Astrocyte (in vitro differentiated cells and primary cell): ENCODE measurements at places on chromosomes 1 and 21. TPM values are rescaled to one million over a fixed set of nuclear protein-coding genes. Genes with fewer than 3 reads are reported as not detected.

DNA sequence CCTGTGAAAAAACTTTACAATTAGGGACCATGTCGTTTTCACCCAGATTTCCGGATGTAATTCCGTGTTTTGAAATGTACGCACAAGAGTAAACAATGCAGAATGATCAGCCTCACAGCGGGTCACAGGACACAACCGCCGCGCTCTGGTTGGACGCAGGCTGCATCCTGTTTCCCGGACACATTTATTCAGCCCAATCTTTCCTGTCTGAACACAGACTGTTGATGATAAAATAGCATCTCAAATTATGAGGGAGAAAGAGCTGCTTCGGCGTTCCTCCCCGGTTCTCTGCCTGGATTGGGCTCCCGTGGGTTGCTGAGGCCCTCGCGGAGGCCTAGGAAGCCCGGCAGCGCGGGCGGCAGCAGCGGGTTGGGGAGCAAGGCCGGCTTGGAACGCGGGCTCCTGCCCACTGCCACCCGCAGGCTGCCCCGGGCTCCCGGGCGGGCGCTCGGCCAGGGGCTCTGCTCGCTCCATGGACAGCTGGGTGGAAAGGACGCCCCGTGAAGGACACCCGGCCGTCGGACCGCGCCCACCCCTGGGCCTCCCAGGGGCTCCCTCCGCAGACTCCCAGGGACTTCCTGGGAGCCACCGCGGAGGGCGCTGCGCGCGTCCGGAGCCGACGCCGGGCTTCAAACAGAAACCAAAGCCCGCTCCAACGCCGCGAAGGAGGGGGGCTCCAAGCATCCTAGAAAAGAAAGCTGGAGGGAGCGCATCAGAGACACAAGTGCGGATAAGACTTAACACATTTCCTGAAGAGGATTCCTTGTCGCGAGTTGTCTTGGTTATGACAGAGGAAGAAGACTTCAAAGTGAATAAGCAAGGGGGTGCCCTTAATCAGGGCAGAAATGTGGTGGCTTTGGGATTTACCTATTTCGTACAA lies 122.3 kb downstream of the ESRRG start:
- H3K27ac ChIP-seq: peak overlapping the region; percentile 79
- no peaks in the 10 kb centered on the region for H3K27me3 ChIP-seq
- peak; percentile 66 for DNase-seq
- peak overlapping the region; percentile 75 for H3K4me3 ChIP-seq

The RXRG gene
- 0.29 TPM in 1 of 2 replicates, not detected in the other for total RNA-seq

GRCh38 chr1:232450615-232451014 lies 179.3 kb downstream of the SIPA1L2 start:
- H3K4me1 ChIP-seq: no peaks in the 10 kb centered on the region
- H3K27me3 ChIP-seq: no peaks in the 10 kb centered on the region
- no peak for DNase-seq
- H3K4me3 ChIP-seq: no peak overlapping the region
- H3K27ac ChIP-seq: no peak overlapping the region
- H3K36me3 ChIP-seq: no peaks in the 10 kb centered on the region

The OR2T11 gene
- total RNA-seq: not detected in 2 replicates

- H3K27me3 ChIP-seq: no peaks in the 10 kb centered on the region
- no peaks in the 10 kb centered on the region for H3K4me1 ChIP-seq
- H3K36me3 ChIP-seq: peaks cover 31% of the 10 kb centered on the region
Measured at GRCh38 chr1:229303855-229304254, 32.9 kb downstream of the RAB4A start.

GRCh38 chr1:116950517-116951199 lies 40.9 kb downstream of the PTGFRN start:
- H3K4me1 ChIP-seq: peaks cover 15% of the 10 kb centered on the region

The CTSS gene
- total RNA-seq: 0.31 and 0.61 TPM in 2 replicates

The RRP1B gene
- total RNA-seq: 31.7 and 34.0 TPM in 2 replicates

DNA sequence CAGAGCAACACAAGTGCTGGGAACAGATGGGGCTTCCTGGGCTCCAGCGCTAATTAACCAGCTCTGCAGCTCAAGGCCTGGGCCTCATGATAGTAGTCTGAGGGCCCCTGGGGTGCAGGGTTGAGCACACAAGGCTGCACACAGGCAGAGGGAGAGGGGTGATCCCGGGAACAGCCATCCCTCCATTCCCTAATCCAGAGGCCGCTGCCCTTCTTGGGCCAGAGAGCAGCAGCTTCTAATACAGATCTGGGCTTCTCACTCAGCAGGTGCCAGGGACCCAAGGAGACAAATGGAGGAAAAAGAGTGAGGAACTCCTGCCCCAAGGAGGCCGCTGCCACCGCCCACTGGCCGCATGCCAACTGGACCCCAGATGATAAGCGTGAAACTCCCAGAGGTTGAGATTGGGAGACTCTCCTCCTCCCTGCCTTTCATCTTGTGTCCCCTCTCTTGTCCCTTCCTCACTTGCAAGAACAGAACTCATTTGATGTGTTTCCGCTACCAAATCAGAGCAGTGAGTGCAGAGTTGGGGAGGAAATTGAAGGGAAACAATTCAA lies 58.0 kb upstream of the IFNAR2 start:
- H3K4me3 ChIP-seq: no peak overlapping the region
- no peaks in the 10 kb centered on the region for H3K4me1 ChIP-seq
- DNase-seq: no peak
- no peak overlapping the region for H3K27ac ChIP-seq
- peaks cover 15% of the 10 kb centered on the region for H3K27me3 ChIP-seq
- no peaks in the 10 kb centered on the region for H3K36me3 ChIP-seq

GRCh38 chr1:76186554-76187170 lies 112.1 kb downstream of the ST6GALNAC3 start:
- no peak for DNase-seq
- H3K4me3 ChIP-seq: no peak overlapping the region
- H3K36me3 ChIP-seq: no peaks in the 10 kb centered on the region

- no peaks in the 10 kb centered on the region for H3K4me1 ChIP-seq
- peaks cover 42% of the 10 kb centered on the region for H3K27me3 ChIP-seq
- no peaks in the 10 kb centered on the region for H3K36me3 ChIP-seq
Measured at GRCh38 chr1:46476673-46477072, 13.0 kb upstream of the DMBX1 start.

The HS2ST1 gene
- total RNA-seq: 34.7 and 38.7 TPM in 2 replicates

DNA sequence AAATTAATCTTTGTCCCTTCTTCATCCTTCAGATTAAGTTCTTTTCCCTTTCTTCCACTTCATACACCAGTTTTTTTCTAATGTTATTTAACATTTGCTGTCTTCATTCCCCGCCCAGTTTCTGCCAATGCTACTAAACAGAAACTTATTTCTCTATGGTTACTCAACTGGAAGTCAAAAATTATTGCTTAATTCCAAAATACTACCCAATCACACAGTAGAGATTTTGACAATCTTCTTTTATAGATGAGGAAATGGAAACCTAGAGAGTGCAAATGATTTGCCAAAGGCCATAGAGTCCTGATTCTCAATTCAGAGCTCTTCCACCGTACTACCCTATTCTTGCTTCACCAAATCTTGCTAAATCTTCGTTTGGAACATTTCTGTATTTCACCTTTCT lies 58.1 kb upstream of the SH3GLB1 start:
- no peak for DNase-seq
- no peak overlapping the region for H3K27ac ChIP-seq
- no peak overlapping the region for H3K4me3 ChIP-seq
- H3K4me1 ChIP-seq: no peaks in the 10 kb centered on the region
- H3K27me3 ChIP-seq: no peaks in the 10 kb centered on the region

The AVPR1B gene
- total RNA-seq: not detected in 2 replicates

GRCh38 chr1:162370721-162371120 lies 5.9 kb downstream of the SPATA46 start:
- H3K4me3 ChIP-seq: no peak overlapping the region
- peaks cover 20% of the 10 kb centered on the region for H3K4me1 ChIP-seq
- H3K27ac ChIP-seq: no peak overlapping the region
- H3K27me3 ChIP-seq: no peaks in the 10 kb centered on the region

- H3K27ac ChIP-seq: no peak overlapping the region
- H3K4me3 ChIP-seq: no peak overlapping the region
- H3K4me1 ChIP-seq: no peaks in the 10 kb centered on the region
- no peaks in the 10 kb centered on the region for H3K27me3 ChIP-seq
Measured at GRCh38 chr1:4268889-4269284, 368.8 kb upstream of the C1orf174 start.

- DNase-seq: no peak
- peaks cover 17% of the 10 kb centered on the region for H3K4me1 ChIP-seq
- H3K27me3 ChIP-seq: no peaks in the 10 kb centered on the region
- H3K4me3 ChIP-seq: no peak overlapping the region
Measured at GRCh38 chr1:21296509-21297354, 6.5 kb upstream of the ECE1 start.

DNA sequence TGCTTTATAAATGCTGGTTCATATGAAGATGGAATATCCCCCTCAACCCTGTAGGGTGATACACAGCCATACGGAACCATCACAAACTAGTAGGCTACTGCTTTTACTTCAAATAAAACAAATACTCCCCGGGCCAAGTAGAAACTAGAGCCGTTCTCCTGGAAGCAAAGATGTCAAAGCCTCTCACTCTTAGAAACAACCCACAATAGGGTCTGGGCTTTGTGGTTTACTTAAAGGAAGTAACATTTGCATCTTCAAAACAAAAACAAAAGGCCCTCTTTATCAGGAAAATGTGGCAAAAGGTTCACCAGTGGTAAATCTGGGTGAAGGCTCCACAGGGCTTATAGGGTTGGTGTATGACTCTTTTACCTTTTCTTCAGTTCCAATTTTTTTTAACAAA lies 49.8 kb downstream of the HLCS start:
- peaks cover 4% of the 10 kb centered on the region for H3K4me1 ChIP-seq
- no peak for DNase-seq
- H3K4me3 ChIP-seq: no peak overlapping the region

GRCh38 chr21:14382835-14383595 lies at the start of gene HSPA13:
Gene HSPA13, minus strand, starts transcription at chr21:14383146. Its CDS starts 27 bp downstream, at chr21:14383119.
- H3K27ac ChIP-seq: peak within 1 kb of the TSS; percentile 94
- H3K4me3 ChIP-seq: peak within 1 kb of the TSS; percentile 89
- H3K27me3 ChIP-seq: no peaks in the 10 kb centered on the region
- peaks cover 2% of the 10 kb centered on the region for H3K36me3 ChIP-seq
- H3K4me1 ChIP-seq: peaks cover 9% of the 10 kb centered on the region
- peak; percentile 99 for DNase-seq

The TRMT1L gene
- total RNA-seq: 14.9 and 17.0 TPM in 2 replicates

- H3K36me3 ChIP-seq: peaks cover 52% of the 10 kb centered on the region
- H3K27me3 ChIP-seq: no peaks in the 10 kb centered on the region
- no peak for DNase-seq
- no peak overlapping the region for H3K27ac ChIP-seq
- H3K4me1 ChIP-seq: no peaks in the 10 kb centered on the region
- no peak overlapping the region for H3K4me3 ChIP-seq
Measured at GRCh38 chr1:202944438-202944921, 13.6 kb downstream of the ADIPOR1 start.

The TPTE gene
- not detected in 2 replicates for total RNA-seq

GRCh38 chr1:17661546-17662157 lies 93.5 kb upstream of the ACTL8 start:
- no peaks in the 10 kb centered on the region for H3K4me1 ChIP-seq
- H3K36me3 ChIP-seq: peaks cover 3% of the 10 kb centered on the region
- peak; percentile 11 for DNase-seq
- H3K27me3 ChIP-seq: no peaks in the 10 kb centered on the region
- no peak overlapping the region for H3K27ac ChIP-seq
- no peak overlapping the region for H3K4me3 ChIP-seq

GRCh38 chr1:234588386-234588785 lies 21.6 kb downstream of the IRF2BP2 start:
- no peak overlapping the region for H3K4me3 ChIP-seq
- H3K27me3 ChIP-seq: no peaks in the 10 kb centered on the region
- no peaks in the 10 kb centered on the region for H3K36me3 ChIP-seq
- H3K4me1 ChIP-seq: peaks cover 19% of the 10 kb centered on the region

DNA sequence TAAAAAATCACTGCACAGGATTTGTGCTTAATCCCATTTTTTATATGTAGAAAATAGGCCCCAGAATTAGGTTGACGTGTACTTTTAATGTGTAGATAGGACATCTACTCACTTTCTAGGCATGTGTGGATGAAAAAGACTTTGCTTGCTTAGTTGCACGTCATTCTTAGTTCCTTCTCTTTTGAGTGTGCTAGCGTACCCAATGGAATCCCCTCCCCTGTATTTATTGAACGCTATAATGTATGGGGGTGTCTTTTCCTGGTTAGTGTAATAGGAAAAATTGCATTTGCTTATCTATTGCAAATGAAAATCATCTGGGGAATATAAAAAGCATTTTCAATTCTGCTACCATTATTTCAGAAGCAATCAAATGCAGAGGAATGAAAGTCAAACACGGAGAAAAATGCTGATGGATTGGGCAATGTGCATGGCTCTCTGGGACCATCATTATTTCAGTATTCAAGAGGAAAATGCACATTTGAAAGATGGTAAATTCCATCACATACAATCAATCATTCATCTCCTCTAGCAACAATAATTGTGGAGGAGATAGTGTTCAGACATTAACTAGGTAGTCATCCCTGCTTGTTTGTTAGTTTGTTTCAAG lies 277.0 kb upstream of the B3GALT2 start:
- no peaks in the 10 kb centered on the region for H3K4me1 ChIP-seq
- no peak overlapping the region for H3K27ac ChIP-seq
- H3K27me3 ChIP-seq: no peaks in the 10 kb centered on the region
- no peaks in the 10 kb centered on the region for H3K36me3 ChIP-seq
- DNase-seq: no peak
